ENCODE measurements at places on chromosomes 7 and 10. TPM values are rescaled to one million over a fixed set of nuclear protein-coding genes. Genes with fewer than 3 reads are reported as not detected.

DNA sequence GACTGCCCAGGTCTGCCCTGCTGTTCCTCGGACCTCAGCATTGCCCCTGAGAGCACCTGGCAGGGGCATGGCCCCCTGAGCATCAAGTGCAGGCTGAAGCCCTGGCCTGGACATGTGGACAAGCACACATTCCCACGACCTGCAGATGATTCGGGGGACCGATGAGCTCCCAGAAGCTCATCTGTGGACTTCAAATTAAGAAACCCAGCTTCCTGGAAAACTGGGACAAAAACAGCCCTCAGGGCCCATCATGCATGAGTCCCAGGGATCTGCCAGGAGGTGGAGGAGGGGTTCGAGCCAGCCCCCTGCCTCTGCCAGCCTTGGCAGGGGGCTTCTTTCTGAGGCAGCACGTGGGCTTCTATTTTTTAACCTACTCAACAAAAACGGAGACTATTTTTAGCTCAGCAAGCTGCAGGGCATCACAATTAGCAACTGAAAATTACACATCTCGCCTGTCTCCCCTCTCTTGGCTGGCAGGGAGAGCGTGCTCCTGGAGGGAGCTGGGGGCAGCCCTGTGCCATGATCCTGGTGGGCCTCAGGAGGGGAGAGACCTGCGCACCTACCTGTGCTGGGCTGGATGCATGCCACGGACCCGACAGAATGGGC is 51.8 kb downstream of the RASGEF1A start:
- no peak for DNase-seq

GRCh38 chr7:123624527-123625183 is 23.0 kb downstream of the ASB15 start:
- peak; percentile 56 for DNase-seq

DNA sequence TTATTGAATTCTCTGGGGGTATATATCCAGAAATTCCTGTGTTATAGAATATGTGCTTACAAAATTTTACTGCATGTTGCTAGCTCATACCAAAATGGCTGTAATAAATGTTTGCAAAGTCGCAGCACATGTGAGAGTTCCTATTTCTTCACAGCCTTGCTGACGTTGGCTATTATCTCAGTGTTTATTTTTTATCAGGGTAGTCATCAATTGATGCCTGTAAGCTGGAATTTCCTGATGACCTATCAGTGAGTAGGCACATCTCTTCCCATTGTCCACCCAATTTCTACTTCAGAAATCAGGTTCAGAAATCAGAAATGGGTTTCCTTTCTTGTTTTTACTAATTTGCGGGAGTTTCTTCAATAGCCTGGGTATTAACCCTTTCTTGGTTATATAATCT is 268.1 kb upstream of the FZD8 start:
- no peak for DNase-seq

DNA sequence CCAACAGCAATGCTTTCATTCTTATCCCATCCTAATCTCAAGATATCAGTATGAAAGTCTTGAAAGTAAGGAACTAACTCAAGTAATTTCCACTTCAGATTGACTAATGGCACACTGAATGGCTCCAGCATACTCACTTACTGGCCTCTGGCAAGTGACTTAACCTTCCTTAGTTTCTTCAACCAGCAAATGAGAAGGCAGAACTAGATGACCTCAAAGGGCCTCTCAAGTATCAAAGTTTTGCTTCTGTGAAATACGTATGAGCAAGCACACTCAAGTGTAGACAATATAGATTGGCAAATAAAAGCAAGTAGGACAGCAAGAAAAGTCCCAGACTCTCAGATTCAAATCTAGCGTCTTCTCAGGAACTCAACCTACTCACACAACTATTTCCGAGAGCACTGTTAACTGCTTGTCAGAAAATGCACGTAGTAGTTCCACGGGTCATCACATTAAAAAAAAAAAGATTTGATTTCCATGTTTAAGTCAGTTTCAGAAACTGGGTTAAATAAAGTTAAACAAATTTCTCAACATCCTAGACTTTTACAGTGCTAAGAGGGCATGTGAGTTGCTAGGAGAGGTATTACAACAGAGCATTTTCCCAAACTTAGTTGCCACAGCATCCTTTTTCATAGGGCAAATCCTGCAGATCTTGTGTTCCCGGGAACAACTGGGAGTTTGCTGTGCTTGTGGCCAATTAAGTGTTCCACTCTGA is 276.9 kb upstream of the KLF14 start:
- DNase-seq, result no peak

DNA sequence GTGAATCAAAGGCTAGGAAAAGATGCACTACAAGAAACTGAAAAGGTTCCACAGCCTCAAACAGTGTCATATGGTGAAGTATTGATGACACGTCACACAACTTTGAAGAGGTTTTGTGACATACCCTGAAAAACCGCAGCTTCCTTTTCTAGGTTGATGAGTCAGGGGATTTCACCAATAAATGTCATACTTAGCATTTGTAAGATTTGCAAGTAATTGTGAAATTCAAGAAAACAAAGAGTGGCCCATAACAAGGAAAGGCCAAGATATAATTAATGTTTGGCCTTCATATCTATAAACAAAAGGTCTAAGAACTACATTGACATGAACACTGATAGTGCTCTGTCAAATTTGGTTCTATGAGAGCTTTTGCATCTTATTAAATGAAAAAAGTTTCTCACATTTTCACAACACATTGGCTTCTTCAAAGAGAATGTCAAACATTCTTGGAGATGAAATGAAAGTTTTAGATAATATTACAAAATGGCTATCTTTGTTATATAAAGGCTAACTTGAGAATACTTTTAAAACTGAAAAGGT is 62.0 kb upstream of the NAMPT start:
- no peak for DNase-seq

DNA sequence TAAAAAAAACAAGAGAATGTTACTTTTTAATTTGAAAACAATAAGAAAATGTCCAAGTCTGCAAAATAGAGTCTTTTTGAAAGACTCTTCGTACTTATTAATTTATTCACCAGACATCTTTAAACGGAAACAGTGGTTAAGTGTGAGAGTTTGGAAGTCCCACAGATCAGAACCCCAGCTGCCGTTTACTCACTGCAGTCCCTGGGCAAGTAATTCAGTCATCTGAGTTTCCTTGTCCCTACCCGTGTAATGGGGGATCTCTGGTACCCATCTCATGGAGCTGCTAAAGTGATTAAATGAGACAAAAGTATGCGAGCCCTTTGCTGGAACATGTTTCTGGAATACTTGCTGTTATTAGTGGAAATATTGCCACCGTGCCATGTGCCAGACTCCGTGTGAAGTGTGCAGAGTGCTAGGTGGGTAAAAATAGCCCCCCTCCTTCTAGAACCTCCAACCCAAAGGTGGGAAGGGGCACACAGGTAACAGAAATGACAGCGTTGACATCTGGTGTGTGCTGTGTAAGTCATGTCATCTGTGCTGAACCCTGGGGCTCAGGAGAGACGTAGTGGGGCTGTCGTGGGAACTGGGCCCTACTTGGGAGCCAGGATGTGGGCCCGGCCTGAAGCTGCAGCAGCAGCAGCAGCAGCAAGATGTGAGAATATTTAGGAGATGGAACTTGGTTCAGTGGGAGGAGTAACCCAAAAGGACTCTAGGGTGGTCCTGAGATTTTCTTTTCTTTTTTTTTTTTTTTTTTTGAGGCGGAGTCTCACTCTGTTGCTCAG is 140.5 kb downstream of the CUX1 start:
- no peak for DNase-seq

DNA sequence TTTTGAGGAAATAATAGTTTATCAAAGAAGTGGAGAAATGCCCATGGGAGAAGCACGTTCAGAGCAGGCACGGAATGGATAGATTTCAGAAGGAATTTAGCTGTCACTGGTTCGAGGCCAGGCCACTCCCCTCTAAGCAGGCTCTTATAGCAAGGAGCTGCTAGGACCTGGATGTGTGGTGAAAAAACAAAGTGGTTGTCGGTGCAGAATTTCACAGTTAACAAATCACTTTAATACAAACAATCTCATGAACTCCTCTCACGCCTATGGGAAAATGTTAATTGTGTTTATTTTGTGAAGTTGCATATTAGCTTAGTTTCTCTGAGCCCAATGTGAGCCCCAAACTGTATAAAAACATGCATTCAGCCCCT is 176.3 kb downstream of the PKD1L1 start:
- no peak for DNase-seq

- DNase-seq, result no peak
Observed at GRCh38 chr10:60806921-60807320, 28.6 kb downstream of the CDK1 start.

GRCh38 chr10:13703997-13704536 is 117.3 kb downstream of the PRPF18 start:
- DNase-seq, result no peak

- no peak for DNase-seq
Observed at GRCh38 chr7:158246272-158246959, 341.2 kb downstream of the PTPRN2 start.

GRCh38 chr10:63103971-63104409 is 29.1 kb upstream of the NRBF2 start:
- no peak for DNase-seq

DNA sequence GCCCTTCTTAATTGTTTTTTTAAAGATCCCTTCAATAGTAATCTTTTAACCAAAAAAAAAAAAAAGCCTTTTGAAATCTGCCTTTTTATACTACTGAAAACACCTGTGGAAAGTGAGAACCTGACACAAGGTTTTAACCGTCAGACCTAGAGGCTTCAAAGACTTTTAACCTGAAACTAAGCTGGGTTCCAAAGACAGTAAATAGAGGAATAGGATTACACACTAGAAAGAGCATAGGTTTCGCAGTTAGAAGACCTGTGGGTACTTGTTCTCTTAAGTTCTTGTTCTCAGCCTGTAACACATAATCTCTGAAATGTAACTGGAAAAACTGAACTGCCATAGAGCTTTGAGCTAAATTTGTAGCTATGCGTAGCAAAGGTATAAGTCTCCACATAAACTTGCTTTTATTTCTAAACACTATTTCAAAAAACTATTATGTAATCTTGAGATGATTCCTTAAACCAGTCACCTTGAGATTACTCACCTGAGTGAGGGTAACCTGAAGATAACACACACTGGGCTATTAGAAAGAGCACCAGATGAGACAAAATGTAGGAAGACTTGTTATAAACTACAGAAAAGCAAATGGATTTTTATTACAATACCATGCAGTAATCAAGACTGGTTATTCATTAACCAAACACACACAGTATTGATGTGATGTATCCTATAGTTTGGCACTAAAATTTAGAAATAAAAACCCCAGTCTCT is 196.6 kb upstream of the FRMD4A start:
- no peak for DNase-seq

DNA sequence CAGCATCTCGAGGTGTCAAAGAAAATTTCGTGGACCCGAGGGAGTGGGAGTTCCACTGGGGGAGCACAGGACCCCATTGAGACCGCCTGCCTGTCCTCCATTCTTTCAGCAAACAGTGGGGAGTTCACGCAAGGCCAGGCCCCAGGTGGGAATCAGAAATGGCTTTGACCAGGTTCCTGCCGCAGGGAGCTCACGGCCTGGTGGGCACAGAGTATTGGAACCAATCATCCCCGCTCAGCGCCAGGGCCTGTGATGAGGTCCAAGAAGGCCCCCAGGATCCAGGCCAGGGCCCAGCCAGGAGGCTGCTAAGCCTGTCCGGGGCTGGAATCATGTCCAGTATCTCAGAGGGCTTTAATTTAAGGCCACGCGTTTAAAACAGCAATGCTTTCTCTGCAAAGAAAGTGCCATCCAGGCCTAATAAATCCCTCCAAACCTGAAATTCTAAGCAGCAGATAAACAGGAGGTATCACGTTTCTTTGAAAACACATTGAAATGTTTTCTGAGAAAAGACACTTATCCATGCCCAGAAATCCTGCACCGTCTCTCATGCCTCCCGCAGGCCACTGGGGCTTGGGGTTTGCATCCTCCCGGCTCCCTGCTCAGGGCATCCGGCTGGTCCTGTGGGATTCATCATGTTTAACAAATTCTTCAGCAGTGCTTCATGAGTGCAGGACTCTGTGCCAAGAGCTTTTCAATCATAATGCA is 125.7 kb downstream of the OAT start:
- no peak for DNase-seq

Gene BICC1
- 1.1 TPM for total RNA-seq

Gene ACBD7
- 0.33 TPM for total RNA-seq

Gene FAM25C
- total RNA-seq, result not detected

Gene HTRA1
- 72.3 TPM for total RNA-seq

Gene TMEM213
- not detected for total RNA-seq

Gene CCL24
- not detected for total RNA-seq

Gene BTBD16
- total RNA-seq, result 0.23 TPM

Gene RET
- 0.28 TPM for total RNA-seq

Gene EPHB6
- 3.8 TPM for total RNA-seq

Gene GRM3
- not detected for total RNA-seq

Measured in endothelial cell (in vitro differentiated cells).